ENCODE measurements at places on chromosomes 7 and 10. TPM values are rescaled to one million over a fixed set of nuclear protein-coding genes. Genes with fewer than 3 reads are reported as not detected.

DNA sequence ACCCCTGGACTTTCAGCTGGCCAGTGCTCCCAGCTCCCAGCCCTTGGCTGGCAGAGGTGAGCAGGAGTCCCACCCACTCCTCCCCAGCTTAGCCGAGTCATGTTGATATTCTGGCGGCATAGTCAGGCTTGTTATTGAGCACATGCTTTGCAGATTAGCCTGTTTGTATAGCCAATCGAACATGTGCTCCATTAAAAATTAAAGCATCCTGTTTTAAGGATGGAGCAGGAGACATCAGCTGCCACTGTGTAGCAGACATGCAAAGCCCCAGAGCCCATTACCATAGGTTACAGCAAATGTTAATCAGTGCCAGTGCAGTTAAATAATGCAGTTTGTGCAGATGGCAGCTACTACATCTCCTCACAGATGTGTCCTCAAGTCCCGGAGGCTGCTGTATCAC is 574.6 kb upstream of the GALNT17 start:
- no peak for DNase-seq

The CC2D2B gene
- total RNA-seq = 0.78 TPM

GRCh38 chr7:142813226-142813625 is 41.6 kb upstream of the EPHB6 start:
- DNase-seq = no peak

DNA sequence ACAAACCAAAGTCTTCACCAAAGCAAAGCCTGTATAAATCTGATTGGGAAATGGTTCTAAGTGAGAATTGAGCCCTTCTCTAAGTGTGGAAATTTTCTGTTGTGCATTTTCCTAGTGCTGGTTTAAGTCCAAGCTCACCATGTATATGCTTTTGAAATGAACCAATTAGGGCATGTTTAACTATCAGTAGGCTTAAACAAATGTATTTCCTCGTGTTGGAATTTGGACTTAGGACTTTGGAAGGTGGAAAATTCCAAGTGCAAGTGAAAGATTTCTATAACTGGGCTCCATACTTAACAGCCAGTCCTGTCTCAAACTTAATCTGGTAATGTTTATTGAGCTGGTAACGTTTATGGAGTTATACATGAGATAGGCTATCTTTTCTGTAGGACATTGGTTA is 28.5 kb downstream of the CCNY start:
- DNase-seq = no peak

DNA sequence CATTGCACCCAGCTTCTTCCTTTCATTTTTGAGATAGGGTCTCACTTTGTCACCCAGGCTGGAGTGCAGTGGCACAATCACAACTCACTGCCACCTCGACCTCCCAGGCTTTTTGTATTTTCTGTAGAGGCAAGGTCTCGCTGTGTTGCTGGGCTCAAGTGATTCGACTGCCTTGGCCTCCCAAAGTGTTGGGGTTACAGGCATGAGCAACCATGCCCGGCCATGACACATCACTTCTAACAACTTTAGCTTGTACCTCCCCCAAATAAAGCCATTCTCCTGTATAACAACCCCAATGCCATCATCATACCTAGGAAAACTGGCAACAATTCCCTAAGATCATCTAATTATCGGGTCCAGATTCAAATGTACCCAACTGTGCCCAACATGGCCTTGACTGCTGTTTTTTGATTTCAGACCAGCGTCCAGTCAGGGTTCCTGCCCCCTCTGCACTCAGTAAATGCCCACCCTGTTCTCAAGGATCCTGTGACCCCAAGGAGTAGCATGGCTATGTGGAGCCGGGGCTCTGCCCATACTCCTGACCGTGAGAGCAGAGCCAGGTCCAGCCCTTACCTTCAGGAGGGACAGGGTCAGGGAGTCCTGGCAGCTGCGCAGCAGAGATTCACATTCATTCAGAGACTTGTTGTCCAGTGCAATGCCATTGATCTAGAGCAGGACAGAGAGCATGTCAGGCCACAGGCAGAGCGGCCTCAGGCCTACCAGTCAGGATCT is 102.6 kb downstream of the DLG5 start:
- DNase-seq = no peak

GRCh38 chr7:84492098-84493034 is 297.8 kb upstream of the SEMA3A start:
- DNase-seq = no peak

DNA sequence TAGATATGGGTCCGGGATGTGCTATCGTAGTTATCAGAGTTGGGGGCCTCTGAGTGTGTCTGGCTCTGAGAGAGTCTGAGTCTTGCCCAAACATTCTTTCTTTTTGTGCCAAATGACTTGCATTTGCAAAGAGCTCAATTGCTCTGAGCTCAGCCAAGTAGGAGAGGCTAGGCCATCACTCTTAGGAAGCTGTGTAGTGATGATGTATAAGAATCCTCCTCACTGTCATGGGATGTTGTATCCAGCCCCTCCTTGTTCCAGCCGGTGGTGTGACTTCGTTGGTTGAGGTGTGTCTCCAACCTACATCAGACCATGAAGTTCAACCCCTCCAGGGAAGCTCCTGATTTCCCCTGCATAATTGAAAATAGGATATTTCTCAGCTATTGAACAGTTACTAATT is 97.5 kb upstream of the NPS start:
- DNase-seq = no peak

- no peak for DNase-seq
Observed at GRCh38 chr10:131856441-131857094, 44.2 kb upstream of the PPP2R2D start.

The CLDN12 gene
- total RNA-seq = 33.5 TPM

DNA sequence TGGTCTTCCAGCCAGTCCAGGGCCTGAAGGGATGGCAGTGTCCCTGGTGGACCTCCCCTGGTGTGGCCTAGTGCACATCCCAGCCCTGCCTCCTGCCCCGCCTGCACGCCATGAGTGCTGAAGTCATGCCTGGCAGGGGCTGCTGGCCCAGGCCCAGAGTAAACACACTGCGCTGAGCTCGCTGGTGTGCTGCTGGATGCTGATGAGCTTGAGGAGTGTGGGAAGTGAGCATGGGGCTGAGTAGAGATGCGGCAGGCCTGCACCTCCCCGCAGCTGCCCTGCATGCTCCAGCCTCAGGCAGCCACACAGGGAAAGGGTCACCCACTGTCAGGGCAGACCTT is 43.2 kb downstream of the HTRA1 start:
- peak; percentile 55 for DNase-seq

DNA sequence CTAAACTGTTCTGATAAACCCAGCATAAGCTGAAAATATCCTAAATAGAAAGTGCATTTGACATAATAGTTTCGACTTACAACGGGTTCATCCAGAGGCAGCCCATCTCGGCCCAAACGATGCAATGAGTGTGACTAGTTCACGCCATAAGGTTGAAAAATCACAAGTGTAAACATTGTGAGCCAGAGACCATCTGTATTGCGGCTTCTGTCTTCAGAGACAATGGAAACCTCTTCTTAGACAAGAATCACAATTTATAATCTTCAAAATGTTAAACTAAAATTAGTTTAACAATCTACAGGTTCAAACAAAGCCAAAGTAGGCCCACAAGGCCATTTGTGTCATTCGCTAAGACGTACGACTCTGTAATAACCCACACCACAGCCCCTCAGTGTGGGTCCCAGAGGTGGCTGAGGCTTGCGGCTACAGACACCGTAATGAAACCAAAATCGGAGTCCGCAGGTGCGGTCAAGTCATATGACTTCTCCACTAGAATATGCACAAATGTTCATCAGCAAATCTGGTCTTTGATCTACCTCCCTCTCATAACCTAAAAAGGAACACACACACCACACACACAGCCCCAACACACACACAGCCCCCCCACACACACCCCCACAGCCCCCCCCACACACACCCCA is 81.8 kb downstream of the DIP2C start:
- DNase-seq = no peak

DNA sequence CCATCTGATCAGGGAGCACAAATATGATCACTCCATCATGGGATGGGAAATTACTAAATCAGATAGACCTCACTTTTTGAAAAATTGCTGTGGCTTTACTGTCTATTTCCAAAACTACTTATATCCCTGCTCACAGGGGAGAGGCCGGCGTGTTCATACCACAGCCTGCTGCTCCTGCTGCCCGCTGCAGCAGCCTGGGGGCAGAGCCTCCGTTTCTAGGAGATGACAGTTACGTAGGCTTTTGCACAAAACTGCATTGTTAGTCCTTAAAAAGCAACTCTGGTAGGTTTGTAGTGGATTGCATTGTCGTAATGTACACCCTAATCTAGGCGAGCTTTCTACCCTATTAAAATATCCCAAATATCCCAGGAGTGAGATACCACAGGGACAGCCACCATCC is 203.7 kb downstream of the EBF3 start:
- peak; percentile 19 for DNase-seq

- no peak for DNase-seq
Observed at GRCh38 chr10:120606051-120606764, 149.2 kb downstream of the PLPP4 start.

DNA sequence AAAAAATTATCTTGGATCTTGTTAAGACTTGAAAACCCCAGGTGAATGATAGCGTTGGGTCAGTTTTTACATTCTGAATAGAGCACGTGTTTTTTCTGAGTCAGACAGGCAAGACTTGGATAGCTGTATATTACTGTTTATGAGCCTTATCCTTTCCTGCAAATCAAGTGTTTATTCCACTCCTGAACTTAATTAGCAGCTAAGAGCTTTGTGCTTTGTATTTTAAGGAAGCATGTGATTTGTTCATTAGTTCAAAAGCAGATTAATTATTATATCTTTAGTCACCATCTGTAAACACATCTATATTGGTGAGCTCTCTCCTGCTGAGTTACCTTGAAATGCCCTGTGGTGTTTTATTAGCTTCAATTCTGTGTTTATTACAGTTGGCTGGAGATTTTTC is 98.6 kb upstream of the PRPS1L1 start:
- DNase-seq = no peak

The NYAP1 gene
- 8.2 TPM for total RNA-seq

DNA sequence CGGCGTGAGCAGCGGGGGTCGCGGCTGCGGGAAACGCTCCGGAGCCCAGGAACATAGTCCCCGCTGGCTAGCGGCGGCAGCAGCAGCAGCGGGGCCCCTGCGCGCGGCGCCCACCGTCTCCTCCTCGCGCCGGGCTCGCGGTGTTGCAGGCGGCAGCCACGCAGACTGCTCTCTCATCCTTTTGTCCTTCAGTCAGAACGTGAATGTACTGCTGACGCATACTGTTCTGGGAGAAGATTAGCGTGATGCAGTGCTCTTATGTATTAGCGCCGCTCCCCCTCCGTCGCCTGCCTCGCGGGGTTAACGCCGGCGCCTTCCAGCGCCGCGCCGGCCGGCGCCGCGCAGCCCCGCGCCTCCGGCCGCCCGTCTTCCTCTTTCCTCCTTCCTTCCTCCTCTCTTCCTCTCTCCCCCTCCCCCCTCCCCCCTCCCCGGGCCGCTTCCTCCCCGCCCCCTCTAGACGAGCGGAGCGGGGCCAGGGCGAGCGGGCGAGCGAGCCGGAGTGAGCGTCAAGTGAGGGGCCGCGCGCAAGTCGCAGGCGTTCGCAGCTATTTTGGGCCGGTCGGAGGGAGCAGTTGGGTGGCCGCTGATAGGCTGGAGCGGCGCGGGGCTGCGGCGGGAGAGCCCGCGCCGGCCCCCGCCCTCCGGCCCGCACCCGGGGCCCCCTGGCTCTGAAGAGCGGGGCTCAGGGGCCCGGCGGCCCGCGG is 816 bp upstream of the LRRC4 start:
- DNase-seq = no peak

The GALNT17 gene
- 2.7 TPM for total RNA-seq

The SLC39A12 gene
- not detected for total RNA-seq

The OR2A1 gene
- total RNA-seq = 0.27 TPM

DNA sequence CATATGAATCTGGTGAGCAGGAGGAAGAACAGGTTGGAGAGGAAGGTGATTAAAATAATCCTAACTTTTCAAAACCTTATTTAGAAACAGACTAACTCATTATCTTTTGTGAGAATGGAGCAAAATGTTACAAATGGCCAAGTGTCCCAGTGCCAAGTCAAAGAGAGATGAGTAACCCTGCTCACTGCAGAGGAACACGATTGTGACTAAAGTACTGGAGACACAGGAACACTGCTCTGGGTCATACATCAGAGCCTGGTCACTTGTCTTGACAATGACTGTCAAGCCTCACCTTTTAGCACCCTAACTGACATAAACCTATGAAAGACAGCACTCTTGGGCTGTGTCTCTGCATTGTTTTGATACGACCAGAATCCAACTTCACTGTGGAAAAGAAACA is 108.8 kb downstream of the SGMS1 start:
- no peak for DNase-seq

The LRRC4 gene
- 3.2 TPM for total RNA-seq

The DDC gene
- total RNA-seq = not detected

DNA sequence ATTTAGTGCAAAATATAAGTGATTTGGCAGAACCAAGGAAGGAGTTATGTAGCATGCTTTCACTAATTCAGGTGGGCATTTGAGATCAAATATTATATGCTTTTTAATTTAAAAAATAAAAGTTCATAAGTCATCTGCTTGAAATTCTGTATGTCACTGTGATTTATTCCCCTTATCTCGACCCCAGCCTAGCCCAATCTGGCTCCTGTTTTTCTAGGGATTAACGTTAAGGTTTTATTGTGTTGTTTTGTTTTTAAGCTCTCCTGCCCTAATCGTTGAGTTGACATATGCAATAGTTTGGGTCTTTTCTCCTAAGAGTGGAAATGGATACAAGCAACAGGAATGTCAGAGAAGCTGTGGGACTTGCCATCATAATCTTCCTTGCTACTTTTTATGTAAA is 42.6 kb downstream of the WIPF3 start:
- DNase-seq = no peak

The WDFY4 gene
- total RNA-seq = 2.6 TPM

DNA sequence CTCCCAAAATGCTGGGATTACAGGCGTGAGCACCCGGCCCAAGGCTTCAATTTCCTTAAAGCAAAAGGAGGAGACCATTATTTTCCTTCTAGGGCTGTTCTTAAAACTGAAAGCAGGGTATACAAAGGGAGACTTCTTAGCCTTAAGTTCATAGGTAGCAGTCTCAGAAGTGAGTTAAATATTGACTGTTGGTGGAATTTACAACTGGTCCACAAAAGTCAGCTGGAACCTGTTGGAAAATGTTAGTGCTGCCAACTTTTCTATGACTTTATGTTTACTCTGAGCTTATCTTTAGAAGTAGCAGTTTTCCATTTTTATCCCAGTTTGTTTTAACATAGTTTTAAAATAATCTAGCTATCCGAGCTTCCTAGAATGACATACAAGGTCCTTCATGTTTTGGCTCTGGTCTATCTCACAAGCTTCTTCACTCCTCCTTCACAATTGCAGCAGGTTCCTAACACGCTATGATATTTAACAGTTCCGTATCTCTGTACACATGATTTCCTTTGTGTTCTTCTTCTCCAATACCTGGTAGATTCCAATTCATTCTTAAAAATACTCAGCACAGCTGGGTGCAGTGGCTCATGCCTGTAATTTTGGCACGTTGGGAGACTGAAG is 3.3 kb downstream of the SLC26A3 start:
- DNase-seq = no peak

GRCh38 chr7:110771717-110772116 is 319.2 kb upstream of the LRRN3 start:
- DNase-seq = no peak

GRCh38 chr10:30073767-30074060 is 14.3 kb upstream of the JCAD start:
- DNase-seq = no peak

The MACROH2A2 gene
- total RNA-seq = 125 TPM

- no peak for DNase-seq
Observed at GRCh38 chr10:125102821-125103220, 57.5 kb downstream of the CTBP2 start.

GRCh38 chr10:110093722-110094121 is 85.9 kb downstream of the ADD3 start:
- no peak for DNase-seq

- no peak for DNase-seq
Observed at GRCh38 chr10:51103554-51104217, 29.4 kb downstream of the PRKG1 start.

Measured in mesothelial cell of epicardium (in vitro differentiated cells).